ENCODE measurements at places on chromosomes 11 and 22. TPM values are rescaled to one million over a fixed set of nuclear protein-coding genes. Genes with fewer than 3 reads are reported as not detected.

Gene SPDYC
- not detected for total RNA-seq

Gene OR8H1
- total RNA-seq: not detected

Gene PLAAT5
- total RNA-seq: not detected

Gene C11orf97
- total RNA-seq: not detected

Gene TBX10
- not detected for total RNA-seq

Gene VSIG10L2
- not detected for total RNA-seq

Gene ABCC8
- not detected for total RNA-seq

DNA sequence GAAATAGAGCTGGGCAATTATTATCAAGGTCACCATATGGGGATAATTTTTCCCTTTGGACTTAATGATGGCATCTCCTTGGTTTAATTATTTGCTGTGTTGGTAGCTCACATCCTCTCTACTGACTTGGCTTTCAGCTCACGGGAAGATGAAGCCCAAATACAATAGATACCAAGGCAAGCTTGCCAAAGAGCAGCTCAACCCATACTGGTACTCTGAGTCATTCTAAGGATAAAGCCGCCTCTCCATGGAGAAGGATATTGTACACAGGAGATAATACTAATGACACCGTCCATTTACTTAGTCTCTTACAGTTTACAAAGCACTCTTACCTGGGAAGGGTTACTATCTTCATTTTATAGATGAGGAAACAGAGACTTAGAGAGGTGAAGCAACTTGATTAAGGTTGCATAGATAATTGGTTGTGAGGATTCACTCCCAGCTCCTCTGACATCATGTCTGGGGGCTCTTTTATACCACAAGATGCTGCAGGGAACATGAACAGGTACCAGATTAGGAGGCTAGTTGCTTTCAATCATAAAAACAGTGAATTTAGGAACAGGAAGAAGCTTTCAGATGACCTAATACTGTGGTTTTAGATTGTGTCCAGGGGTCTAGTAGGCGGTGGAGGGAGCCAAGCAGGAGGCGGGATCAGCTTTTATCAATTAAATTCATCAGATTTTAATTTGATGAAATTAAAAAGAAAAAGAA lies 48.3 kb upstream of the PICALM start:
- peak; percentile 91 for DNase-seq

GRCh38 chr11:119041821-119042514 lies 11.3 kb upstream of the SLC37A4 start:
- DNase-seq: peak; percentile 44

GRCh38 chr11:69113226-69113625 lies 42.5 kb upstream of the SMIM38 start:
- no peak for DNase-seq

- DNase-seq: peak; percentile 85
These were observed 24.3 kb upstream of the ADA2 start for GRCh38 chr22:17243524-17243923.

DNA sequence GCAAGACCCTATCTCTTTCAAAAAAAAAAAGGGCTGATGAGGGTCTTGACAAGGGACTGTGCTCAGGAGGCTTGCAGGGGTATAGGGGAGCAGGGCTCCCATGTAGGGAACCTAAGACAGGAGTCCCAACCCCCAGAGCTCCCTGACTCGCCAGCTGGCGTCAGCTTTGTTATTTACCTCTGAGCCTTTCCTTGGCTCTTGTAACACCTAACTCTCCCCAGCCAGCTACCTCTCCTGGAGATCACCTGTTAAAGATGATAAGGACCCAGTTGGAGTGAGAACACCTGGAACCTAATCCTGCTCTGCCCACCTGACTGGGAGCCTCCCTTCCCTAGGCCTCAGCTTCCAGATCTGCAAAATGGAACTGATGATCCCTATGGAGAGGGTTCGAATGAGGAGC lies 13.2 kb downstream of the SLC35E4 start:
- DNase-seq: no peak

DNA sequence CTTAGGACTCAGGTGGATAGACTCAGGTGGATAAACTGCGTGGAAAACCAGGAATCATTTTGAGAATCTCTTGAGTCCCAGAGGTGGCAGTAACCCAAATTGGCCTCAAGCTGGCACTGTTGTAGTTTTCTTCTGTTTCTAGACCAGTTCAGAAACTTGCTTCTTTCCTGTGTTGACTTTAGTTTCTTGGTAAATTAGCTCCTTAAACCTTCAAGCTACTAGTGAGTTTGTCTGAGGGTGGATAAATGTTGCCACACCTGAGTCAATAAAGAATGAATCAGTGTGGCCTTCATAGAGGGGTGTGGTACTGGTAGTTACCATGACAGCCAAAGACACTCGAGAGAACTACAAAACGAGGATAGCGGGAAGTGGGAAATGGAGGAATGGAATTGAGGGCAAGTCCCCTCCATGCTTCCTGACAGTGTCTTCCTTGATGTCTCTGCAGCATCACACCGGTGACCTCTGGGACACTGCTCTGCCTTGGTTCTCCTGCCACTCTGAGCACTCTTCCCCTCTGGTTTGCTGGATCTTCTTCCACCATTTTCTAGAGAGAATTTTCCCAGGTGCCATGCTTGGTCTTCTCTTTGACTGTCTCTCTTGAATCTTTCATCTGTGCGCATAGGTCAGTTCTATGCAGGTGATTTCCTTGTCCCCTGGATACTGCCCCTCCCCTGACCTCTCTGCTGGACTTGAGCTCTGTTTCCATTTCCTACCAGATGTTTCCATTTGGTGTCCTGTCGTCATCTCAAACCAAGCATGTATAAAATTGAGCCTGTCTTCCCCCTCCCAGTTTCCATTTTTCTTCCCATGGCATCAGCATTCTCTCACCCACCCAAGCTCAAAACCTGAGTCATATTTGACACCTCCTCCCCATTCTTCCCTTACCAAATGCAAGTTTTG lies 7.2 kb downstream of the POLD4 start:
- DNase-seq: peak; percentile 62

- DNase-seq: no peak
These were observed 860.5 kb upstream of the LRRC4C start for GRCh38 chr11:42319921-42320320.

GRCh38 chr22:44129619-44129976 lies 51.1 kb upstream of the PARVG start:
- DNase-seq: peak; percentile 16

DNA sequence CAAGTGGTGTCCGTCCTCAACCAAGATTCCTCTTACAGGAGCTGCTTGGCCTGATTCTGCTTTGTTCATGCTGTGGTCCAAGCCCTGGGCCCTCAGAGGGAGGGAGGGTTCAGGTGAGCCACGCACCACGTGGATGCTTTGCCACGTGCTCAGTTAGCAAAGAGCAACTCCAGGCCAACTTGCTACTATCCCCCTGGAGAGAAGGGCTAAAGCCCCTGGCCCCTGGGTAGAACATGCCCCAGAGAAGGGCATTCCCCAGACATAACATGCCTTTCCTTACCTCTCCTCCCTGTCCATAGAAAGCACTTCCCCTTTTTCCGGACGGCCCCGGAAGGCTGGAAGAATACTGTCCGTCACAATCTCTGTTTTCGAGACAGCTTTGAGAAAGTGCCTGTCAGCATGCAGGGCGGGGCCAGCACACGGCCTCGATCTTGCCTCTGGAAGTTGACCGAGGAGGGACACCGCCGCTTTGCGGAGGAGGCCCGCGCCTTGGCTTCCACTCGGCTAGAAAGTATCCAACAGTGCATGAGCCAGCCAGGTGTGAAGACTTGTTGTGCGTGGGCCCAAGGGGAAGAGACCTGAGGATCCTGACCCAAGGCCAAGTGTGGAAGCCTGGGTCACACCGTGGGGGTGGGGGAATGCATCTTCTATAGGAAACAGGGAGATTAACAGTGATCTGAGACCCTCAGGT lies 8.8 kb downstream of the FOXR1 start:
- DNase-seq: no peak

DNA sequence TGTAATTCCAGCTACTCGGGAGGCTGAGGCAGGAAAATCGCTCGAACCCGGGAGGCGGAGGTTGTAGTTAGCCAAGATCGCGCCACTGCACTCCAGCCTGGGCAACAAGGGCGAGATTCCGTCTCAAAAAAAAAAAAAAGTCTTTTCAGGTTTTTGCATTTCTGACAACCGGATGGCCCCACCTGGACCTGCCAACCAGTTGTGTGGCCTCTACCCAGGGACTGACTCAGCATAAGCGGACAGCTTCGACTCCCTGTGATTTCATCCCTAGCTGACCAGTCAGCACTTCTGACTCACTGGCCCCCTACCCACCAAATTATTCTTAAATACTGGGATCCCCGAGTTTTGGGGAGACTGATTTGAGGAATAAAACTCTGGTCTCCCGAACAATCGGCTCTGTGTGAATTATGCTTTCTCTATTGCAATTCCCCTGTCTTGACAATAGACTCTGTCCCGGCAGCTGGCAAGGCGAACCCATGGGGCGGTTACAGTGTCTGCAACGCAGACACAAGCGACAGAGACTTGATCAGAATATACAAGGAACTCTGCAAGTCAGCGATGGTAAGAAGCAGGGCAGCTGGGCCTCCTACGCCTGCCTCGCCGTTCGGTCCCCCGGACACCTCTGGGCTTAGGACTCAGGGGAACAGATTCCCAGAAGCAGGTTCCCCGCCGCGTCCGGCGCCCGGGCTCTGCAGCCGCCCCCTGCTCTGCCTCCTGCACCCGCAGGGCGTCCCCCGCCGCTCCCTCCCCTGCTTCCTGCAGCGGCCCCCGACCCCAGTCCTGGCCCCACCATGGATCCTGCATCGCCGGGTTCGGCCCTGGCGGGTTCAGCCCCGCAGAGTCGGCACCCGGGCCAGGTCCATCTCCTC lies 741 bp upstream of the TALDO1 start:
- DNase-seq: peak; percentile 66

GRCh38 chr11:5846701-5847100 lies 5.0 kb upstream of the OR52E6 start:
- no peak for DNase-seq

- DNase-seq: no peak
These were observed 120.8 kb downstream of the CADM1 start for GRCh38 chr11:115383431-115383830.

GRCh38 chr11:11440144-11440543 lies 87.1 kb upstream of the CSNK2A3 start:
- DNase-seq: no peak

GRCh38 chr22:47210112-47210657 lies 447.7 kb downstream of the TBC1D22A start:
- no peak for DNase-seq

GRCh38 chr11:69344570-69345145 lies 50.7 kb downstream of the MYEOV start:
- no peak for DNase-seq

All from M059J (cell line).